PC-3 (cell line): ENCODE measurements at places on chromosomes 1 and 21. TPM values are rescaled to one million over a fixed set of nuclear protein-coding genes. Genes with fewer than 3 reads are reported as not detected.

GRCh38 chr1:237139732-237140131, 97.7 kb downstream of the RYR2 start:
- no peak for DNase-seq

- DNase-seq = peak; percentile 84
These were observed 36.0 kb downstream of the F5 start for GRCh38 chr1:169550294-169550693.

DNA sequence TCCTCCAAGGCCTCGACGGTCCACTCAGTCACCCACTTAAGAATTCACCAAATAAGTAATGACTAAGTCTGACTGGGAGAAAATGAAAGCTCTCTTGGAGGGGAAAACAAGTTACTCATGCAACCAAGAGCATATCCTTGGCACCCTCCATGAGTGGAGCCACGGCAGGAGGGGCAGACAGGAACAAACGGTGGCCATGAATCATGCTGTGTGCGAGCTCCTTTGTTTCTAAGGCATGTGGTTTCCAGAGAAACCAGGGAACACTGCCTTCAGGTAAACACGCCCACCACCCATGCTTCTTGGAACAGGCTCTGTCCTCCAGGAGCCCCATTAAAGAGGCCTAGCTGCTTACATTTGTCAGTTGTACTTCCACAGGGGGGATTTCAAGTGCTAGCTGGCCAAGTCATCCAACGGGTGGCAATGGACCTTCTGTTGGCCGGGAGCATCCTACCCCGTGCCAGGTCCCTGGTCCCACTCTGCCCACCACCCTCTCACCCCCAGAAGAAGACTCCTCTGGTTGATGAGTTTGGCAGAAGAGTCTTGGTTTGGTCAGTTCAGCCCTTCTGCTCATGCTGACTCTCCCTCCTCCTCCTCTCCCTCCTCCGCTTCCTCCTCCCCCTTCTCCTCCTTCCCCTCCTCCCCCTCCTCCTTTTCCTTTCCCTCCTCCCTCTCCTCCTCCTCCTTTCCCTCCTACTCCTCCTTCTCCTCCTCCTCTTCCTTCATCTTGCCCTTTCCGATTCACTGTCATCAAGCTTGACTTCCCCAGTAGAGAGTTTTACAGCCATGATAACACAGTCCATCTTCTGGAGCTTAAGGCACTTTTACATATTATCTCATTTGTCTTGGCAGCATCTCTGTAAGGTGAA, 107.6 kb downstream of the CCDC185 start:
- peak; percentile 99 for DNase-seq

GRCh38 chr21:38741950-38742256, 63.8 kb upstream of the ETS2 start:
- no peak for DNase-seq

- DNase-seq = peak; percentile 50
These were observed 79.3 kb downstream of the LHX4 start for GRCh38 chr1:180309338-180309737.

DNA sequence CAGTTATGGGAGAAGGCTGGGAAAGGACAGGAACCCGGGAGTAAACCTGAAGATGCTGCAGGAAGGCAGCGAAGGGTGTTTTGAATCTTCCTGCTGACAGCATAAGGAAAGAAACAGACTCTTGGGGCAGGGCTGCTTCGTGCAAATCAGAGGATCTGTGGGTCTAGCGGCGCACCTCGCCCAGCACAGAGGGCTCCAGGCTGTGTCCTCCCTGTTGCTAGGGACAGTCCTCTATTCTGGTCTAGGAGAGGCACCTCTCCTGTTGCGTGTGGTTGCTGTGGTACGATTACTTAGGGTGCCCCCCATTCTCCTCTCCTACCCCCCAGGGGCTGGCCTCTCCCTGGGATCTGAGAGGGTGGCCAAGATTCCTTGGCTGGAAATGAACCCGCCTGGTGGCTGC, 11.4 kb downstream of the C2CD2 start:
- no peak for DNase-seq

- no peak for DNase-seq
These were observed 179.3 kb downstream of the ZNF326 start for GRCh38 chr1:90174246-90174645.

DNA sequence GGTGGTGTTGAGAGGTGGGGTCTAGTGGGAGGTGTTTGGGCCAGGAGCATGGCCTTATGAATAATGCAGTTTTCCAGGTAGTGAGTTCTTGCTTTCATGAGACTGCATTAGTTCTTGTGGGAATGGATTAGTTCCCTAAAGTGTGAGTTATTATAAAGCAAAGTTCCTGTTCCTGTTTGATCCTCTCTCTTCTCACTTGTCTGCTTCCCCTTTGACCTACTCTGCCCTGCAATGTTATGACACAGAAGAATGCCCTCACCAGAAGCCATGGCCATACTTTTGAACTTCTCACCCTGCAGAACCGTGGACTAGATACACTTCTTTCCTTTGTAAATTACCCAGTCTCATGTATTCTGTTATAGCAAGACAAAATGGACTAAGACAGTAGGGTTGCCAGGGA, 53.6 kb downstream of the MAP3K7CL start:
- DNase-seq = no peak

DNA sequence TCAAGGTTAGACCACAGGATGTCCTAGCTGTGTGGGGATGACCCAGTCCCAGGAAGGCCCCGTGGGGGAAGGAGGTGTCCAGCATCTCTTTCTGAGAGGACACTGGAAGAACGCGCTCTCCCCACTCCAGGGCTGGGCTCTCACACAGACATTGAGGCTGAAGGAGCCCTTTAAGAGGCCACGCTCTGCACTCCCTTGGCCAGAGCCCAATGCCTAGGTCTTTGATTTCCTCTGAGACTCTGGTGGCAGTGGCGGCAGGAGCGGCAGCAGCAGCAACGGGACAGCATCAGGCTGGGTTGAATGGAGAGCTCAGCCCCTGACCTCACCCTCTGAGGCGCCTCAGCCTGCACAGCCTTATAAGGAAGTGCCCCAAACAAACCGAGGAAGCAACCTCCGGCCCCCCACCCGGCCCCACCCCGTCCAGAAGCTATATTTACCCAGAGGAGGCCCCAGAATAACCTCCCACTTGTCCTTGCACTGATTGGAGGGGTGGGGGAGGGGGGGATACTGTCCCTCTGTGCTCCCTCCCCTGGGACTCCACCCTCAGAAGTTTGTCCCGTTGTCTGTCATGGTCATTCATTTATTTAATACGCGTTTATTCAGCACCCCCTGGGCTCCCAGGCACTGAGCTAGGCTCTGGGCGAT, 12.3 kb downstream of the NES start:
- no peak for DNase-seq

- DNase-seq = no peak
These were observed 333.1 kb upstream of the CHRM3 start for GRCh38 chr1:239053279-239053678.

- DNase-seq = no peak
These were observed 275.2 kb upstream of the C1orf105 start for GRCh38 chr1:172145231-172145651.

- DNase-seq = peak; percentile 73
These were observed 57.9 kb downstream of the FHAD1 start for GRCh38 chr1:15304708-15305467.

GRCh38 chr1:11567244-11568065, 86.8 kb downstream of the FBXO2 start:
- no peak for DNase-seq

DNA sequence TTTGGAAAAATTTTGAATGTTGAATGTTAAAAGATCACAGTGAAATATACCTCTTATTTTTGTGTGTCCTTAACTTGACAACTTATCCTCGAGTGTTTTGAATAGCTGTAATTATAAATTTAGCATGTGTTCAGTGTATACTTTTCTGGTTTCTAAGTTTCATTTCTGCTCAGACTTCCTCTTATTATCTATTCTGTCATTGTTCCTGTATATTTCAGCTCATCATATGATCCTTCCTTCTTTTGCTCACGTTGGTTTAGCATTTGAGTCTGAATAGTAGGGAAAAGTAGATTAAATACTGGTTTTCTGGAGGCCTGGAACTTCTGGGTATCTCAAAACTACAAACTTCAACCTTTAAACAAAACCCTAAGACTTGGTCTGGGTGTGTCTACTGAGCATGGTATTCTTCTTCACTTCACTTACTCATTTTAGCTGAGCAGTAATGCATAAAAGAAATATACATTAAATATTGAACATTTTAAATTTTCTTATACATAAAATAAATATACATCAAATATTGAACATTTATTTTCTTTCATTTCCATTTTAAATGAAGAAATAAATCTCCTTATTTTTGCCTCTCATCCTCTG, 3.3 kb upstream of the ATP6V1G3 start:
- no peak for DNase-seq

GRCh38 chr1:223556414-223557129, 108.9 kb downstream of the CAPN8 start:
- peak; percentile 90 for DNase-seq

GRCh38 chr1:86201311-86201710, 44.7 kb upstream of the COL24A1 start:
- DNase-seq = no peak

- no peak for DNase-seq
These were observed 239.7 kb downstream of the S1PR1 start for GRCh38 chr1:101476541-101476940.

FAM43B gene
- 0.11 TPM in 1 of 2 replicates, not detected in the other for total RNA-seq
